Islet precursor cell (in vitro differentiated cells): ENCODE measurements at places on chromosomes 1 and 21.

- no peak for DNase-seq
Measured at GRCh38 chr1:109850827-109851226, 59.8 kb upstream of the CSF1 start.

DNA sequence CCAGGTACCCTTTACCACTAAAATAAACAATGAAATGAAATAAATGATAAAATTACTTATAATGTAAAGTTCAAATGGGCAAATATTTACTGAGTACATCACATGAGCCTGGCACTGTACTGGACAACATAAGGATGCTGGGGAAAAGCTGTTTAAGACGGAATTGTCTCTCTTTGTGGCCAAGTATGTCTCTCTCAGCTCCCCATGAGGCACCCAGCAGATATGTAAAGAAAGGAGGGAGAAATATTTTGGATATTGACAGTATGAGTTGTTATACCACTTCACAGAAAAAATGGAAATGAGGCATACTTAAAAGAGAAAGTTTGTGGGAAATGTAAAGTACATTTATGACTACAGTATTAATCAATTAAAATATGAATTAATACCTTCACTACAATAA lies 1.0 kb upstream of the TNFSF4 start:
- no peak for DNase-seq

- DNase-seq = no peak
Measured at GRCh38 chr1:192904438-192904895, 95.6 kb downstream of the RGS2 start.

- no peak for DNase-seq
Measured at GRCh38 chr1:3469849-3470649, 15.6 kb downstream of the ARHGEF16 start.

GRCh38 chr1:11978301-11978700 lies 1.9 kb upstream of the MFN2 start:
- DNase-seq = no peak
